ENCODE measurements at places on chromosomes 3 and 15.

GRCh38 chr3:189165092-189165612, 6.6 kb upstream of the TPRG1 start:
- DNase-seq: no peak

DNA sequence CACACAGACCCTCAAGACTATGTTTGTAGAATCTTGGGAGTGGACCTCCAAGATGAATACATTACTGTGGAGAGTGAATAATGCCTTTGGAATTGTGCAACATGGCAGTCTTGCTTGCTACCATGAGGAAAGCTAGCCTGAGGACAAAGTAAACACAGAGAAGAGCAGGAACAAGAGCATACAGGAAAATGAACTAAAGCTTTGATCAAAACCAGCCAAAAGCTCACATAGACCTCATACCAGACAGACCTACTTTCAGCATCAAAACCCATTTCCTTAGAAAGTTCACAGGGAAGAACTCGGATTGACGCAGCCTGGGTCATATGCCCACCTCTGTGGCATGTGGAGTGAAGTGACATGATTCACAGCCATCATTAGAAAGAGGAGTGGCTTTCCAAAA, 3.3 kb upstream of the RAB8B start:
- no peak for DNase-seq

- DNase-seq: no peak
Observed at GRCh38 chr3:74009961-74010844, 385.5 kb upstream of the PDZRN3 start.

DNA sequence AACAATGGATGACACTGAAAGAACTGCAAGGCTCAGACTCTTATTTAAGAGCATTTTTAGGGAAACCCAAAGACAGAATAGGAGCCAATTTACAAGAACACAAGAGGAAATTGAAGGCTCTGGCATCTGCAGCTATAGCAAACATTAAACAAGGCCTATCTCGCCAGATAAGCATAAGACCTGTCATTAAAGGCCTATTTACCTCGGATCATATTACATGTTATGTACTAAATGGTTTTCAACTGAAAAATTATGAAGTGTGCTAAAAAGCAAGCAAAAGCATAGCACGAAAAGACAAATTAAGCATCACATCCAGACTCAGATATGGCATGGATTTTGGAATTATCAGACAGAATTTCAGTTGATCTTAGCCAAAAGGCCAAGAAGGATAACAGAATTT, 617.1 kb downstream of the SQOR start:
- no peak for DNase-seq

- DNase-seq: no peak
Observed at GRCh38 chr3:179268400-179269051, 17.6 kb upstream of the KCNMB3 start.

DNA sequence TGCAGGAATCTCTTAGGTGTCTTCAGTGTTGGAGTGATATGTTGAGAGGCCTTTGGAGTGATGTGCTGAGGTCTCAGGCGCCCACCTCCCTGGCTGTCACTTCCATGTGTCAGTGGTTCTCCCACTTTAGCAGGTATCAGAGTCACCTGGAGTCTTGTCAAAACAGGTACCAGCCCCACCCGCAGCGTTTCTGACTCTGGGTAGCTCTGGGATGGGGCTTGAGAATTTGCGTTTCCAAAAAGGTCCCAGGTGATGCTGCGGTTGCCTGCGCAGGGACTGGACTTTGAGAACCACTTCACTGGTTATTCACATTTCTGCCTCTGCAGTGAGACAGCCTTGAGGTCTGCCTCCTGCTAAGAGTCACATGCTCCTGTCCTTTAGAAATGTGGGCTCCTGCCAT, 15.5 kb downstream of the UMPS start:
- DNase-seq: no peak

- DNase-seq: no peak
Observed at GRCh38 chr3:3443482-3443881, 264.0 kb upstream of the CRBN start.

GRCh38 chr15:28911310-28911931, 25.6 kb downstream of the APBA2 start:
- DNase-seq: no peak

GRCh38 chr3:157436583-157437291, at the start of gene PTX3:
Gene PTX3 (plus strand): TSS chr3:157436850. CDS start chr3:157436934, 84 bp downstream.
- DNase-seq: peak; percentile 31

- DNase-seq: no peak
Observed at GRCh38 chr3:135050536-135050935, 255.5 kb downstream of the EPHB1 start.

- no peak for DNase-seq
Observed at GRCh38 chr3:139534992-139535879, 4.3 kb downstream of the RBP1 start.

GRCh38 chr3:145518639-145519038, 642.3 kb downstream of the PLOD2 start:
- no peak for DNase-seq

DNA sequence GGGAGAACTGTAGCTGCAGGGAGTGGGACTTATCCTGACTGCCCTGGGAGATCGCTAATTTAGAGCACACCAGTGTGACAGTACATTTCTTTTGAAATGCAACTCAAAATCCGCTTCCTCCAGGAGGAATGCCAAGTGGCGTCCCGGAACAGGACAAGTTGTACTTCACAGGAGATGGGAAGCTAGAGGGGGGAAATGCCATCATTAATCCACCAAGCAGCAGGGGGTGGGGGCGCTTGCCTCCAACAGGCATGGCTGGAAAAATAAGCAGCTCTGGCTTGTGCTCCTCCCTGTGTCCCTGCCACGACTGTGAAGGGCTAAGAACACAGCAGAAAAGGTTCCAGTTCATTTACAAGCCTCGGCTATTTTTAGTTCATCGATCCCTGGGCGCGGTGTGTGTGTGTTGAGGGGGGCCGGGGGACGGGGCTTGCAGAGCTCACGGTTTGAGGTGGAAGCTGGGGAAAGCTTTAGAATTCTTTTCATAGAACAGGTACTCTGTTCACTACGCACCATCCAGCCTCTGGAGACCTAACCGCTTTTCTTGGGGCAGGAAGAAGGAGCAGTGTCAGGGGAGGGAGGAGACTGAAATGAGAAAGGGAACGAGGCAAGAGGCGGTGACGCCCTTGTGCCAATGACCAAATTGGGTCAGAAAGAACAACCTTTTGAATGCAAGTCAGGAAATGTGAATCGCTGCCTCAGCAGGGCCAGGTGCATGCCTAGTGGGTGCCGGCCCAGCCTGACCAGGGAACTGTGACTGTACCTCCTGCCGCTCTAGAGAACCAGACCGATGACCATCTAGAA, 51.8 kb upstream of the DGKG start:
- DNase-seq: peak; percentile 31

Measured in activated CD4-positive, alpha-beta T cell treated with anti-CD3 and anti-CD28 coated beads, Interleukin-2, Interleukin-4, amounts not matched to agents 100 ng/mL and 50 ng/mL, durations not matched to agents 16 hours and 8 hours (primary cell).